T-helper 9 cell (primary cell): ENCODE measurements at places on chromosomes 7 and 10.

GRCh38 chr10:76675561-76675950 is 962.1 kb downstream of the KCNMA1 start:
- DNase-seq: no peak

DNA sequence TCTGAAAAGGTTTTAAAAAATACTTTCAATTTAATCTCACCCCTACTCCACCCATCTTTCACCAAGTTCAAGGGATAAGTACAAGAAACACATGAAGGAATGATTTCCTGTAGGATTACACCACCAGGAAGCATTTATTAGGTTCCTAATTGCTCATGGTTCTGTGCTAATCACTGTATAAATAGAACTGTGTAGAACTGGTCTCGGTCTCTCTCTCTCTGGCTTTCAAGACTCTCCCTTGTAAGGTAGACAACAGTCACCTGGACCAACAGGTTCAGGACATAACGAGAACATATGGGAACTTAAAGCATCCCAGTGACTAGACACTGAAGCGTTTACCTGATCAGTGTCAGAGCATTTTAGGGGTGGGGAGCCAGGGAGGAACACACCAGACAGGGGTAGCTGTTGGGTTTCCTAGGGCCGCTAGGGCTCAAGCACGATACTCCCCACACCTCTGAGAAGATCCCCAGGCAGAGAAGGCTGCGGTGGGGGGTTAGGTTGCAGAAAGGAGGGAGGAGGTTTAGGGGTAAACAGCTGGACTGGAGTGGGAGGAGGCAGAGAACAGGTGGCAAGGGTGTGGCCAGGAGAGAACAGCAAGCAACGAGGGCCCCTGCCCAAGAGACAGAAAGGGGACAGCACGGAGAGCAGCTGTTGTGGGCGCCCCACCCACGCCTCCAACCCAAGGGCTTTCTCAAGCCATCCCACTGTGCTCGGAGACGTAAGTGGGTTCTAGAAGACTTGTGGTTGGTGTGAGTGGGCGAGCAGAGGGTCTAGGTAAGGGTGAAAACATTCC is 52.5 kb upstream of the USP6NL start:
- no peak for DNase-seq

DNA sequence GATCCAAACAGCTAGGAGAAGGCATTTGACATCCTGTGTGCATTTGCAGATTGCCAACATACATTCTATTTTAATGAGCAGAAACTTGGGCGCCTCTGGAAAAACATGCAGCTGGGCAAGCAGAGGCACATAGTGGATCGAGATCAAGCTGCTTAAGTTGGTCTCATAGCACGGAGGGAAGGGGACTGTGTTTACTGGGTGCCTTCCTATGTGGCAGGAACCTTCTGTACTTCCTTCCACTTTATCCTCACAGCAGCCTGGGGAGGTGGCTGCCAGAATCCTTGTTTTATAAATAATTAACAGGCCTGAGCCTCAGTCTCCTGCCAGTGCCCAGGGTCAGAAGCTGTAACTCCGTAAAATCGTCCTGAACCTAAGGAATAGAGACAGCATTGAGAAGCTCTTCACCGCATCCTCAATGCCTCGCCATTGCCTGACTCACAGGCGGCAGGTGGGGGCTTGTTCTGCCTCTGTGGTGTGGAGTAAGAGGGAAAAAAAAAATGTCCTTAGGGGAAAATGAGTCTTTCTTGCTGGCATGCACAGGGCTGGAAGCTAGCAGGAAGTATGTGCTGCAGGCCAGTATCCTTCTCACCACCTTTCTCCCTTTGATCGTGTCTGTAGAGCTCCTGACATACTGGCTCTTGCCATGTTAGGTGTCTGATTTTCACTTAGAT is 6.2 kb downstream of the VWA2 start:
- DNase-seq: no peak

GRCh38 chr7:23938937-23939552 is 229.0 kb downstream of the STK31 start:
- no peak for DNase-seq

DNA sequence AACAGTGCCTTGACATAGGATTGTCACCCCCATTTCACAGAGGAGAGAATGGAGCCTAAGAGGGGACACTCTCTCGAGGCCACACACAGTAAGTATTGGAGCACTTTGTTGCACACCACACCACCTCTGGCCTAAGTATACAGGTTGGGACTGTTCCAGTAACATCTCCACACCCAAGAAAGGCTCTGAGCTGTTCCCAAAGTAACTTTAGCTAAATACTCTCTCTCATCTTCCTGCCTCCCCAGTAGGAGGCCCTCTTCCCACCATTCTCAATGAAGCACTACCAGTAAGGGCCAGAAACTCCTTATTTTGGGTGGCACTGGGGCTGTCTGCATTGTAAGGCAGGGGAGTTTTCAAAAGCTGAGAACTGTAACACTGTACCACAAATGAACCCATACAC is 189.5 kb downstream of the ZNF438 start:
- DNase-seq: no peak

GRCh38 chr10:27192284-27192683 is 37.1 kb downstream of the MASTL start:
- no peak for DNase-seq

DNA sequence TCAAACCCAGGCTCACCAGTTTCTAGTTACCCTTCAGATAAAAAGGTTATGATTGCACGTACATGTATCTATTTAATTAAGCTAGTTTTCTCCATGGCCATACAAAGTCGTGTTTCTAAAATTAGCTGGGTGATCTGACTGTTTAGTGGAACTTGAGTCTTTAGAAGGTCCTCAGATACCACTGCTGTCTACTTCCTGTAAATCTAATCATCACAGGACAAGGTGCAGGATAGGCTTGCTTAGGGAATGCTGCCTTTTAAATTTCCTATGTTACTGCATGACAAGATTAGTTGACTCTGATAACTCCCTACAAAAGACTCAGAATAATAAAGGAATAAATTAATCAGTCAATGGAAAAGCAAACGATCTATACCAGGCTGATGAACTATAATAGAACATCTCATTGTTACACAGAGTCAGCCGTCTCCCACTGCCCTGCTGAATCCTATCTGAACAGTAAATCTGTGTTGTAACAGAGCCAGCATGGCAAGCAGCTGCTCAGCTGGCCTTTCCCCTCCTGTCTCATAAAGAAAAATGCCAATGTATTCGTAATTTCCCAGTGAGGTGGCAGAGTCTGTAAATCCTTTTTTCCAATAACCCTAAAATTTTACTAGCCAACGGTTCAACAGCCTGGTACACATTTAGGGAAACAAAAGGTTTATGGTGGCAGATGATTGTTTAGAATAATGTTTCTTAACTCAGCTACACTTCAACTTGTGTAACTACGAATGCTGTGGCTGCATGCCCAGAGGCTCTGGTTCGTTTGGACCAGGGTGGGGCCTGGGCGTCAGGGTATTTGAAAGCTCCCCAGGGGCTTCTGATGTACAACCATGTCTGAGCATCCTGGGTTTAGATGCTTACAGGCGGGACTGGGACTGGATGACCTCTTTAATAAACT is 318.0 kb downstream of the PAXIP1 start:
- DNase-seq: no peak

DNA sequence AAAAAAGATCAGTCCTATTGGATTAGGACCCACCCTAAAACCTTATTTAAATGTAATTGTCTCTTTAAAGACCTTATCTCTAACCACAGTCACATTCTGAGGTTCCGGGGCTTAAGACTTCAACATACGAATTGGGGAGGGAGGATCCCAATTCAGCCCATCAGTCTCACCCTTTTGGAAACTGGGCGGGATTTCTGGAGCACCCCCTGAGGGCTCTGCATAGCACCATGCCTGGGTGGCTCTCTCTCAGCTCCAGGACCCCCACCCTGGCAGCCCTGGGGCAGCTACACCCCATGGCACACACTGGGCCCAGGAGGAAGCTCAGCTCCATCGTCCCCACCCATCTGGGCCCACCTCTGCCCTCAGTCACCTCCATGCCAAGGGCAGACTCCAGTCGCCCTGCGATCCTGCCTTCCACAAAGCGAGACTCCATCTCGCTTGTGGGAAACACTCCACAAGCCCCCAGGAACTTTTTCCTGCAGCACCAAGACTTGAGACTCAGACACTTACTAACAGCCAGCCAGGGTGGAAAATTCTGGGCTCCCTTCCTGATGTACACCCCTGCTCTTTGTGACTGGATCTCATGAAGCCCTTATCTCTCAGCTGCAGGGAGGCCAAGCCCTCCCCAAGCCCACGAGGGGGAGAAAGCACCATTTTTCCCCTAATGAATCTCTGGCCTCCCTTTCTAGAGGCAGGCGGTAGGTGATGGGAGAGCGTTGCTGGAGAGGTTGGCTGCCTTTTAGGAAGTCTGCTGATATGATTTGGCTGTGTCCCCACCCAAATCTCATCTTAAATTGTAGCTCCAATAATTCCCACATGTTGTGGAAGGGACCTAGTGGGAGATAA is 90.8 kb upstream of the KDM7A start:
- DNase-seq: no peak

- DNase-seq: no peak
These were observed 563 bp upstream of the COA1 start for GRCh38 chr7:43729924-43730248.

- no peak for DNase-seq
These were observed 516.9 kb upstream of the LRRN3 start for GRCh38 chr7:110573862-110574528.

- DNase-seq: no peak
These were observed 670 bp upstream of the AGK start for GRCh38 chr7:141550386-141551093.

GRCh38 chr10:84261236-84261915 is 16.5 kb downstream of the RGR start:
- no peak for DNase-seq

- no peak for DNase-seq
These were observed 67.3 kb downstream of the VWA2 start for GRCh38 chr10:114306116-114306973.

DNA sequence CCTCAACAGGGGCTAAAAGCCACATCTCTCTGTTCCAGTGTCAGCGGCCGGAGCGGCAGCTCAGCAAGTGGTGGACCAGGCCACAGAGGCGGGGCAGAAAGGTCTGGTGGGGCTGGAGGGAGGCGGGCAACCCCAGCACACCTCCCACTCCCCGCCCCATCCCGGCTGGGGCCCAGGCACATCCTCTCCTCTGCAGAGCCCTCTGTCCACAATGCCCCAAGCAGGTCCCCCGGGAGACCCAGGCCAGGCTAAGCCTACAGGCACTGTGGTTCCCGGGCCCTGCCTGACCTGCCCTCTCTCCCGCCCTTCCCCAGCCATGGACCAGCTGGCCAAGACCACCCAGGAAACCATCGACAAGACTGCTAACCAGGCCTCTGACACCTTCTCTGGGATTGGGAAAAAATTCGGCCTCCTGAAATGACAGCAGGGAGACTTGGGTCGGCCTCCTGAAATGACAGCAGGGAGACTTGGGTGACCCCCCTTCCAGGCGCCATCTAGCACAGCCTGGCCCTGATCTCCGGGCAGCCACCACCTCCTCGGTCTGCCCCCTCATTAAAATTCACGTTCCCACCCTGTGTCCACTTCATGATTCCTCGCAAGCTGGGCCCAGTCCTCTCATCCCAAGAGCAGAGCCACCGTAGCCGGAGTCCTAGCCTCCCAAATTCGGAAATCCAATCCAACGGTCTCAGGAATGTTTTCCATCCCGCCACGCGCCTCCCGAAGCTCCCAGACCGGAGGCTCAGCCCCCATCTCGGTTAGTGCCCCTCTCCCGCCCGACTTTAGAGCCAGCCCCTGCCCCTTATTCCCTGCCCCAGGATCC is 2.1 kb downstream of the ADIRF start:
- DNase-seq: no peak

- no peak for DNase-seq
These were observed 94.7 kb upstream of the CCDC71L start for GRCh38 chr7:106755641-106756040.

- DNase-seq: no peak
These were observed 37.8 kb downstream of the AOAH start for GRCh38 chr7:36686499-36686898.

DNA sequence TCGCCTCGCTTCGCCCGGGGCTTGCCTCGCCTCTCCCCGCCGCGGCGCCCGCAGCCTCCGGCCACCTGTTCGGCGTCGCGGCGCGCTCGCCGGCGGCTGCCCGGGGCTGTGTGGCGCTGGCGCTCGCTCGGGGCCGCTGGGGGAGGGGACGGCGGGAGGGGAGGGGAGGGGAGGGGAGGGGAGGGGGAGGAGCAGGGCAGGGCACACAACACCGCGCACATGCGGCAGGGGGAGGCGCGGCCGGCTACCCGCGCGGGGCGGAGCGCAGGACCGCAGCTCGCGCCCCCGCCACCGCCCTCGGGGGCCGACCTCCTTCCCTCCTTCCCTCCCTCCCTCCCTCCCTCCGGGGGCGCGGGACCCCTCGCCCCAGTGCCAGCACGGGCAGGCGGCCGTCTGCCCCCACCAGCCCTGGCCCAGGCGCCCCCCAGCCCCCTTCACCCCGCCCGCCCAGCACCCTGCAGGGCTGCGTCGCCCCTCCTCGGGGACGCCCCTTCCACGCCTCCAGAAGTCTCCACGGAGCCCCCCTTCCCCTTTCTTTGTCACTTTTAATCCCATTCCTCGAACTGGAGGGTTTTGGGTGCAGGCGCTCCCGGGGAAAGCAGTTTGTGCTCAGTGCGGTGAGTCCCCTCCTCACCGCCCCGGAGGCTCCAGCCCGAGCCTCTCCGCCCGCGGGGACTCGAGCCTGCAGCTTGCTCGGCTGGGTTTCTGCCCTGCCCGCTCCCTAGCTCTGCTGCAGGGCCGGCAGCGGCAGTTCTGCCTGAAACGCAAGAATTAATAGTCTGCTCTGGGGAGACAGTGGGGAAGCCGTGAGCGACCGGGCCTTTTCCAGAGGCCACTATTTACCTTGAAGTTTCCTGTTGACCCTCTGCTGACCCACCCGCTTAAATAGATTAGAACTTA is at the start of gene PARD3:
Gene PARD3, minus strand, starts transcription at position 112 of the 900 bp plus-strand sequence. CDS start 301 bp downstream, outside the sequence.
- DNase-seq: no peak

DNA sequence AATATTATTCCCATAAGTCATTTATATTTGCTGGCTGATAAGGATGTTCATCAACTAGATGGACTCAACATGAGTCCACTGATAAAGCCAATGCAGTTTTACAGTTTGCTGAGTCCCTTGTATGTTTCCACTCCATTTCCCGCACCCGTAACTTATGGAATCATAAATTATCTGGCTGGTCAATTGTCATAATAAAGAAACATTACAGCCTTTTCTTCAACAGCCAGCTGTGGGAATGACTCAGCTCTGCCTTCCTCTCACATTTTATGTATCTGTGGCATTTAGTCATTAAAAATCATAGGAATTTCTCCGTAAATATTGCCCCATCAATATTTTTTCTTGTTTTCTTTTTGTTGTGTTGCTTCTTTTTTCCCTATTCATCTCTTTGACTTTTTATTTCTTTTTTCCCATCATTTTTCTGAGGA is 22.3 kb upstream of the TMEM26 start:
- no peak for DNase-seq

- no peak for DNase-seq
These were observed 292.7 kb downstream of the EXOC4 start for GRCh38 chr7:133545618-133546017.

- DNase-seq: no peak
These were observed 116.6 kb downstream of the SPAG6 start for GRCh38 chr10:22461891-22462290.

- DNase-seq: no peak
These were observed 14.9 kb upstream of the ADCK2 start for GRCh38 chr7:140657891-140658290.

- DNase-seq: no peak
These were observed 3.2 kb upstream of the EMX2 start for GRCh38 chr10:117539361-117539773.
